Kidney (tissue), 22 donors: ENCODE measurements at places on chromosomes 7 and 10.

DNA sequence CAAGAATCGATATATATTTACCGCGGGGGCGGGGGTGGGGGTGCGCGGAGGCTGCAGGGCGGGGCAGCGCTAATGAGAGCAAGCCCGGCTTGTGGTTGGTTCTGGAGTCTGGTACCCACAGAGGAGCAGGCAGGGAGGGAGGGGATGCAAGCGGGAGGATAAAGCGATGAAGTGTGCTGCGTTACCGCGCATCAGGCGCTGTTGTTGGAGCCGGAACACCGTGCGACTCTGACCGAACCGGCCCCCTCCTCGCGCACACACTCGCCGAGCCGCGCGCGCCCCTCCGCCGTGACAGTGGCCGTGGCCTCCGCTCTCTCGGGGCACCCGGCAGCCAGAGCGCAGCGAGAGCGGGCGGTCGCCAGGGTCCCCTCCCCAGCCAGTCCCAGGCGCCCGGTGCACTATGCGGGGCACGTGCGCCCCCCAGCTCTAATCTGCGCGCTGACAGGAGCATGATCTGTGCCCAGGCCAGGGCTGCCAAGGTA, at the start of gene HECW1:
Gene HECW1 (plus strand): TSS at position 189 of the 482 bp plus-strand sequence. CDS start 131,259 bp downstream, outside the sequence.
- peaks cover 31% of the 10 kb centered on the region for H3K27me3 ChIP-seq
- peak; percentile 37 for DNase-seq
- H3K4me3 ChIP-seq, result no peak within 1 kb of the TSS
- no peaks in the 10 kb centered on the region for H3K36me3 ChIP-seq
- no peak within 1 kb of the TSS for H3K27ac ChIP-seq

GRCh38 chr10:120555842-120556532, 99.0 kb downstream of the PLPP4 start:
- no peak overlapping the region for H3K4me3 ChIP-seq
- no peaks in the 10 kb centered on the region for H3K27me3 ChIP-seq
- no peaks in the 10 kb centered on the region for H3K4me1 ChIP-seq
- no peaks in the 10 kb centered on the region for H3K36me3 ChIP-seq
- H3K27ac ChIP-seq, result no peak overlapping the region
- no peak for DNase-seq

GRCh38 chr10:122379041-122379440, 4.5 kb downstream of the PLEKHA1 start:
- H3K27ac ChIP-seq, result no peak overlapping the region
- no peaks in the 10 kb centered on the region for H3K27me3 ChIP-seq
- DNase-seq, result no peak
- H3K36me3 ChIP-seq, result no peaks in the 10 kb centered on the region
- H3K4me3 ChIP-seq, result no peak overlapping the region

GRCh38 chr7:20393616-20394015, 62.9 kb downstream of the ITGB8 start:
- no peak overlapping the region for H3K4me3 ChIP-seq
- peak overlapping the region; percentile 19 for H3K27ac ChIP-seq
- peaks cover 4% of the 10 kb centered on the region for H3K4me1 ChIP-seq
- H3K36me3 ChIP-seq, result peaks cover 20% of the 10 kb centered on the region
- DNase-seq, result no peak

GRCh38 chr10:108789919-108790318, 1133.4 kb downstream of the XPNPEP1 start:
- H3K4me3 ChIP-seq, result no peak overlapping the region
- H3K27me3 ChIP-seq, result no peaks in the 10 kb centered on the region
- H3K36me3 ChIP-seq, result no peaks in the 10 kb centered on the region
- no peak overlapping the region for H3K27ac ChIP-seq
- no peak for DNase-seq

- no peak overlapping the region for H3K27ac ChIP-seq
- H3K4me1 ChIP-seq, result no peaks in the 10 kb centered on the region
- no peak for DNase-seq
- H3K4me3 ChIP-seq, result no peak overlapping the region
- H3K27me3 ChIP-seq, result no peaks in the 10 kb centered on the region
- no peaks in the 10 kb centered on the region for H3K36me3 ChIP-seq
Observed at GRCh38 chr7:121831351-121831750, 41.6 kb upstream of the PTPRZ1 start.

DNA sequence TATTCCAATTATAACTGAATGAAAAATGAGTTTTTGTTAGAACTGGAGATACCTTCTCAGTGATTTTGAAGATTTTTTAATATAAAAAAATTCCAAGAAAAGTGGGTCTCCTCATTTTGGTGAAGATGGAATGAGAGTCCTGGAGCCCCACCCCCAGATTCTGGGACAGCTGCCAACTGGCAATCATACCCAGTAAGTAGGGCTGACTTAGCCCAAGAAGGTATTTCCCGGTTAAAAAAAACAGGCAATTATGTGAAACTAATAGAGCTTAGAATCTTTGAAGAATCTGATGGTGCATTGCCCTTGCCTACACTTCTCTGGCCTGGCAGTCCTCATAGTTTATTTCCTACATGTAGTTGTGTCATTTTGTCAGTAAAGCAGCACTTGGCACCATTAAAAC, 52.8 kb upstream of the VWDE start:
- no peaks in the 10 kb centered on the region for H3K4me1 ChIP-seq
- no peak for DNase-seq
- H3K27ac ChIP-seq, result no peak overlapping the region
- no peaks in the 10 kb centered on the region for H3K27me3 ChIP-seq

- no peaks in the 10 kb centered on the region for H3K27me3 ChIP-seq
- H3K36me3 ChIP-seq, result no peaks in the 10 kb centered on the region
- H3K4me3 ChIP-seq, result no peak overlapping the region
- no peaks in the 10 kb centered on the region for H3K4me1 ChIP-seq
- no peak overlapping the region for H3K27ac ChIP-seq
Observed at GRCh38 chr10:21969326-21970287, 33.9 kb downstream of the DNAJC1 start.
